ENCODE measurements at places on chromosomes 12 and 14. TPM values are rescaled to one million over a fixed set of nuclear protein-coding genes. Genes with fewer than 3 reads are reported as not detected.

The ESYT1 gene
- total RNA-seq, result 362 TPM

The EXOC3L4 gene
- not detected for total RNA-seq

The TMEM132D gene
- total RNA-seq, result not detected

The TOMM20L gene
- not detected for total RNA-seq

The RHOJ gene
- total RNA-seq, result not detected

The AKAP6 gene
- total RNA-seq, result 0.45 TPM
